A549 treated with CpdA at 1 μM for 4 hours (cell line): ENCODE measurements at places on chromosomes 11 and 22. TPM values are rescaled to one million over a fixed set of nuclear protein-coding genes. Genes with fewer than 3 reads are reported as not detected.

ST14 gene
- total RNA-seq: 0.05 to 0.16 TPM (median 0.13 TPM) in 4 of 5 replicates, not detected in the other

KDM4E gene
- total RNA-seq: not detected in 5 replicates

LDHAL6A gene
- not detected in 5 replicates for total RNA-seq

KCNJ5 gene
- 0.08 to 0.12 TPM in 2 of 5 replicates, not detected in the others for total RNA-seq

CNIH2 gene
- 0.89 to 3.1 TPM (median 2.1 TPM) in 5 replicates for total RNA-seq

UPK2 gene
- total RNA-seq: 0.77 to 1.1 TPM (median 0.98 TPM) in 5 replicates

CD248 gene
- not detected in 5 replicates for total RNA-seq

CRYBA4 gene
- total RNA-seq: not detected in 5 replicates

KRTAP5-11 gene
- total RNA-seq: not detected in 5 replicates

FOLR1 gene
- not detected in 5 replicates for total RNA-seq

SCN2B gene
- not detected in 5 replicates for total RNA-seq

MGAT3 gene
- 0.30 to 0.42 TPM (median 0.35 TPM) in 5 replicates for total RNA-seq

OR52N4 gene
- not detected in 5 replicates for total RNA-seq

KCNK4 gene
- 0.07 to 0.24 TPM in 2 of 5 replicates, not detected in the others for total RNA-seq

CABP4 gene
- not detected in 5 replicates for total RNA-seq

KCNJ11 gene
- total RNA-seq: 0.16 to 0.60 TPM (median 0.32 TPM) in 5 replicates

THOC5 gene
- total RNA-seq: 29.3 to 31.6 TPM (median 31.0 TPM) in 5 replicates

GAS2L1 gene
- 18.3 to 33.6 TPM (median 29.1 TPM) in 5 replicates for total RNA-seq

DLAT gene
- total RNA-seq: 24.1 to 33.2 TPM (median 27.0 TPM) in 5 replicates

USP28 gene
- total RNA-seq: 12.5 to 23.6 TPM (median 17.7 TPM) in 5 replicates

PIH1D2 gene
- 0.71 to 1.4 TPM (median 1.1 TPM) in 5 replicates for total RNA-seq

MRGPRX3 gene
- total RNA-seq: 0.41 TPM in 1 of 5 replicates, not detected in the others

CNTF gene
- total RNA-seq: 1.2 to 2.0 TPM (median 1.4 TPM) in 5 replicates

C11orf97 gene
- total RNA-seq: not detected in 5 replicates

PNPLA5 gene
- total RNA-seq: 0.06 TPM in 1 of 5 replicates, not detected in the others

PATE4 gene
- total RNA-seq: not detected in 5 replicates

SHANK3 gene
- total RNA-seq: 2.6 to 5.3 TPM (median 3.9 TPM) in 5 replicates
